ENCODE measurements at places on chromosomes 2 and 18. TPM values are rescaled to one million over a fixed set of nuclear protein-coding genes. Genes with fewer than 3 reads are reported as not detected.

GRCh38 chr2:86631846-86632485 lies 8.3 kb upstream of the RNF103 start:
- no peaks in the 10 kb centered on the region for H3K27me3 ChIP-seq
- no peak overlapping the region for H3K27ac ChIP-seq
- peaks cover 11% of the 10 kb centered on the region for H3K4me1 ChIP-seq
- DNase-seq: no peak

- no peak overlapping the region for H3K27ac ChIP-seq
- no peaks in the 10 kb centered on the region for H3K36me3 ChIP-seq
- no peak for DNase-seq
- no peaks in the 10 kb centered on the region for H3K27me3 ChIP-seq
- no peaks in the 10 kb centered on the region for H3K4me1 ChIP-seq
Observed at GRCh38 chr2:229475778-229476177, 204.7 kb upstream of the PID1 start.

Gene CARF
- 8.3 TPM for polyA plus RNA-seq

Gene CD8A
- polyA plus RNA-seq: 0.08 TPM

GRCh38 chr18:58967751-58968254 lies 103.1 kb downstream of the ZNF532 start:
- peaks cover 7% of the 10 kb centered on the region for H3K4me1 ChIP-seq
- no peak overlapping the region for H3K27ac ChIP-seq
- no peak overlapping the region for H3K4me3 ChIP-seq

Gene SLC23A3
- polyA plus RNA-seq: 3.5 TPM

Gene CRYGC
- 0.31 TPM for polyA plus RNA-seq
